ENCODE measurements at places on chromosomes 11 and 22.

- no peak for DNase-seq
These were observed 4.6 kb downstream of the APOL4 start for GRCh38 chr22:36197065-36197440.

GRCh38 chr11:119421351-119421750, 1.6 kb downstream of the THY1 start:
- no peak for DNase-seq

DNA sequence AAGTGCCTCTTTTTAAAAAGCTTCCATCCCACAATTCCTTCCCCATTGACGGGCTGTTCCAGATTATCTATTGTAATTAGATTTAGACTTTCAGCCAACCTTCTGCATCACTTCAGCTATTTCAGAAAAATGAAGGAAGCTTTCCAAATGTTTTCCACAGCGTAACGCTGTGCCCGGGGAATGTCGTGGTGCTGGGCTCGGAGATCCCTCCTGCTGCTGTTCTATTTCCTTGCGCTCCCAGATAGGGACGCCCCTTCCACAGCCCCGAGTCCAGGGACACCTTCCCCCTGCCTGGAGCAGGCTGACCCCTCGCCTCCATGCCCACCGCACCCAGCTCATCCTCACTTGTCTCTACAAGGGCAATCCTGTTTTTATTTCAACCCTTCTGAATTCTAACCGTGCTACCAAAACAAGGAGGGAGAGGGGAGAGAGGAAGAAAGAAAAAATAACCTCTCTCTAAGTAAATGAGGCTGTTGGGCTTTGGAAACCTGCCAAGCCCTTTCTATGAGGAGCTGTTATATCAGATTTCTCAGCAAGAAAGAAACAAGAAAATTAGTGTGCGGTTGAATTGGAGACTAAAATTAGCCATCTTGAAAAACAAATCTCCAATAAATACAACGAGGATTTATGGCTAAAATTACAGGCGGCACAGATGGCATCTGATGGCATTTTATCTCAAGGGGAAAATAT, 366.9 kb downstream of the BRD1 start:
- DNase-seq = no peak

DNA sequence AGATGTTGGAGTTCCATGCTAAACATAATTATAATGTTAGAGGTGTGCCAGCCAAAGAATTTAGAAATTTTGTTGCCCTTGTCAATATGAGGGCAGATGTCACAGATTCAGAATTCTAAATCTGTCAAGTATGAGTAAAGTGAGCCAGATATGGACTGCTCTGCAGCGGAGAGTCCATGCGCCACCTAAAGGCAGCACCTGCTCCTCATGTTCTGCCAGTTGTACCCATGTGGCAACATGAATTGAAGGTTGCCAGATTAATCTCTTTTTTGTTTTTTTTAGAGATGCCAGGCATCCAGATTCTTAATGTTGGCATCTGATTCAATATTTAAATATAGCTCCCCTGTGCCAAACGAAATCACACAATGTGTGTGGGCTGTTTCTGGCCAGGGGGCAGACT, 678.6 kb upstream of the ANO5 start:
- DNase-seq = no peak

DNA sequence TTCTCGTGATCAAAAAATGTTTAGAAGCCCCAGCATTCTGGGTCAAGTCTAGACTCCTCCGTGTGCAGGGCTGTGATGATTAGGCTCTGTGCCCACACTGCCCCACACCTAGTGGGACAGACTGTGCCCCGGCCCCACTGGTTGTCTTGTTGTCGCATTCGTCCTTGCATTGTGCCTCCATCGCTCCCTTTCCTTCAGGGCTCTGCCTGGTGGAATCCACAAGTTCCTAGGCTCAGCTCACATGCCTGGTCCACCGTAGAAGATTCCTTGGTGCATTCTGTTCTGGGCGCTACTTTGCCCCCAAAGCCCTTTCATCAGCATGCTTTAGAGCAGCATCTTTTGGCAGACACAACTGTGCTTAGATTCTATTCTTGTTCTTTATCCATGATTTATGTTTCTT, 23.5 kb upstream of the THY1 start:
- peak; percentile 50 for DNase-seq

DNA sequence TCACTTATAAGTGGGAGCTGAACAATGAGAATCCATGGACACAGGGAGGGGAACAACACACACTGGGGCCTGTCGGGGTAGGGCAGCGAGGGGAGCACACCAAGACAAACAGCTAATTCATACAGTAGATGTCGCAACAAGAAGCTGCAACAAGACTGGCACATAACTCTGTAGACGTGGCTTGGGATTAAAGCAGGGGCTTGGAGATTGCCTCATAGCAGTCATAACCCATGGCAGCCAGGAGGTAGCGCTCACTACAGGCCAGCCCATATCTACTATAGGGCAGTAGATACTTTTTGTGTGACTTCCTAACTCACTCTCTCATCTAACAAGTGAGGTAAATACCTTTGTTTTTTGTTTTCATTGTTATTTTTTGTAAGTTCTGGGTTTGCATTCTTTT, 1.7 kb upstream of the OR9G4 start:
- no peak for DNase-seq

DNA sequence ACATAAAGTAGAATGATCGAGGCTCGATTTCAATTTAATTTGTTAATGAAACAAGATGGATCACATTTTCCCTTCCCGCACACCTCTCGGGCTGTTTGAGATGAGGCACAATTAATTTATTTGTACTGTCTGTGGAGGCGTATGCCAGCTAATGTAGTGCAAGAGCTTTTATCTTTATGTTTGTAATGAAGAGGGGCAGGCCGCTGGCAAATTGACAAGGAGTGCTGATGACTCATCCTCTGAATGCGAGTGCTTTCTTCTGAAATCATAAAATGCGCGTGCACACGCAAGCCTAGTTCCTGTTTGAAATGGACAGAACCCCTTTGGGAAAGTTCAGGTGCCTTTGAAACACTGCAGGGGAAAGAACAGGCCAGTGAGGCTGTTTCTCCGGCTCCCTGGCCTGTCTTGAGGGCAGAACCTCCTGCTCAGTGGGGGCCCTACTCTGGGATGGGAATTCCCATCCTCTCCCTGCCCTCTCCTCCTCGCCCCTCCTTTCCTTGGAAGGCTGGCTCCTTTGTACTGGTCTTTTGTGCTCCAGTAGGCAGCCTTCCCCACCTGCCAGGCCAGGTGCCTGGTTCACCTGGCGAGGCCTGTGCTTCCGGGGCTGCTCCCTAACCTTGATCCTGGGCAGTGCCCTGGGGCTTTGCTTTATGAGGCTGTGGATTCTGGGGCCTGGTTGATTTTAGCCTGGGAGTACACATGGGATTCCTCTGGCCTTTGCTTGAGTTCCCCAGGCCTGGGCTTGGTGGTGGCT, 50.3 kb downstream of the TEAD1 start:
- DNase-seq = peak; percentile 85

DNA sequence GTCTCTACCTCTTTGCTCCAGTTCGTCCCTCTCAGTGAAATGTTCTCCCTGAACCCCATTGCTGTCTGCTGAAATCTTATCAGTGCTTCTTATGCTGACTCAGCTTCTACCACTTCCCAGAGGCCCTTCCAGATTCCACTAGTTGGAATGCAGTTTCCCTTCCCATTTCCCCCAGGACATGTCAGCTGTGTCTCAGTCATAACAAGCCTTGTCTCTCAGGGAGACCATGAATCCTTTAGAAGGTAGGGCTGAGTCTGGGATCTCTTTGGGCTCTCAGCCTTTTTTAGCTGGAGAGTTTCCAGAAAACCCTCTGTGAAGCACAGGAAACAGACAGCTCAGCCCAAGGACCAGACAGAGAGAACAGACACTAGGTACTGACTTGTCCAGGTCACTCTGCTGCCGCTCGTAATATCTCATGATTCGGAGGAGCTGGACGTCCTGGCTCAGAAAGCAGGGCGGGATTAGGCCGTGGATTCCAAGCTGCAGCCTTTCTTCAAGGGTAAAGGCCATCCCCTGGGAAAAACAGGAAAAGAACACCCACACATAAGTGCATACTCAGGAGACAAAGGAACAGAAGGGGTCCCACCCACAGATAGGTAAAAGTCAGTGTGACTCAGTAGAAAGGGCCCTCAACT, 113.0 kb downstream of the ME3 start:
- no peak for DNase-seq

DNA sequence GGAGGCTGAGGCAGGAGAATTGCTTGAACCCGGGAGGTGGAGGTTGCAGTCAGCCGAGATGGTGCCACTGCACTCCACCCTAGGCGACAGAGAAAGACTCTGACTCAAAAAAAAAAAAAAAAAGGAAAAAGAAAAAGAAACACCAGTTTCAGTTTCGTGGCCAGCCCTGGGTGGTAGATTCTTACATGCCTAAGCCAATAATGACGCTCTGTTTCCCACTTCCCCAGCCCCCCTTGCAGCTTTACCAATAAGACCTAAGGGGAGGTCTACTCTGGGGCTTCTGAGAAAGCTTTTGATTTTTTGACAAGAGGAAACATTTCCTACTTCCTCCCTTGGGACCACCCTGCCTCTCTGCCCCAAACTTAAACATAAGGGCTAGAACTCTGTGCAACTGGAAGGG, 30.0 kb upstream of the PTPRJ start:
- DNase-seq = no peak

GRCh38 chr11:35344681-35345574, 74.4 kb downstream of the SLC1A2 start:
- no peak for DNase-seq

- no peak for DNase-seq
These were observed 146.2 kb downstream of the RBFOX2 start for GRCh38 chr22:35882211-35883030.

DNA sequence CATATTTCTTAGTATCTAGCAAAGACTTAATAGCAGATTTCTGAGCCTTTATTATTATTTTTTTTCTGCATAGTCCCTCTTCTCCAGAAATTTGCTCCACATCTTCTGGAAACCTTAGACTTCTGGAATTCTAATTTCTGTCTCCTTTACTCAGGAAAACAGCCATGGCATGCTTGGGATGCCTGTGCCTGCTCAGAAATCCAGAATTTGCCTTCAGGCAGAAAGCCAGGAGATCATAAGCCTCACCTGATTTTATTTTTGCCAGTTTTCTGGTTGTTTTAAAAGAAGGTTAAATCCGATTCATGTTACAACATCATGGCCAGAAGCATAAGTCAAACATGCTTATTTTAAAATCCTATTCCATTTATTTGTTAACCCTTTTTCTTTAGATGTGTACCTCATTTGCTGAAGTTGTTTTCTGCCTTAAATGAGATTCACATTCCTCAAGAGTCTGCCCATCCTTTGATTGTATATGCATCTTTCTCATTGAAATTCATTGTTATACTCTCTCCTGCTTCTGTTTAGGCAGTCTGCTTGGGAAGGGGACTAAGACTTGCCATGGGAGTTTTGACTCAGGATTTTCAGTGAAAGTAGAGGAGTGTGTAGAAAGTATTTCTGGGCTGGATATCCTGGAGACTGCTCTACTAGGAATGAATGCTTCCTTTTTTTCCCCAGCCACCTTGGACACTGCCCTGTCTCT, 37.1 kb downstream of the SIK2 start:
- no peak for DNase-seq

GRCh38 chr11:125952559-125952958, 6.7 kb downstream of the VSIG10L2 start:
- DNase-seq = no peak

- DNase-seq = no peak
These were observed 168.7 kb downstream of the EFCAB6 start for GRCh38 chr22:43643387-43643786.

DNA sequence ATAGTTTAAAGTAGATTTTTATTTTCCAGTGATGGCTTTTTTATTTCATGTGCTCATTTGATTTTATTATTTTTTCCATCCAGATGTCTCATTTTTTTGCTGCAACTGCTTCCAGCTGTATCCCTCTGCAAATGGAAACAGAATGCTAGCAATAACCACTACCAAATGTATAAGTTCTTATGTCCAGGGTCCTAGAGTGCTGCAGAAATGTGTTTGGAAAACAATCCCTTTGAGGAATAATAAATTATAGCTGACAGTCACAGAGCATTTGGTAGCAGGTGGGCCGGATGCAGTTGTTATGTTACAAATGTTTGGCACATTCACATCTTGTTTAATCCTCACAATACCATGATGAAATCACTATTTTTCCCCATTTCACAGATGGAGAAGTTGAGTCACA, 300.7 kb upstream of the PDGFD start:
- DNase-seq = no peak

DNA sequence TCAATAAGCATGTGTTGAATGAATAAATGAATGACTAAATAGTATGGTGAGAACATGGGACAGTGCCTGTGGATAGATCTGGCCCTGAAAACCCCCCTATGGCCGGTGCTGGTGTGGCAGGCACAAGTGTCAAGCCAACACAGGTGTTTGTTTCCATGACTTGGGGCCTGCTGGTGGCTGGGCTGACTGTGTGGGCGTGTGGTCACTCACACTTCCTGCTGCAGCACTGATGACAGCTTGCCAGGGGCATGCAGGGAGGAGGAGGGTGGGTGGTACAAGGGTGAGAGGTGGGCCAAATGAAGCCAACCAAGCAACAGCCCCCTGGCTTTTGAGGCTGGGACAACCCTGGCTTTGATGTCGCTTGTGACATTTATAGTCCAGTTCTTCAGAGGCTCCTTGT, 30.3 kb upstream of the ABCC8 start:
- no peak for DNase-seq

DNA sequence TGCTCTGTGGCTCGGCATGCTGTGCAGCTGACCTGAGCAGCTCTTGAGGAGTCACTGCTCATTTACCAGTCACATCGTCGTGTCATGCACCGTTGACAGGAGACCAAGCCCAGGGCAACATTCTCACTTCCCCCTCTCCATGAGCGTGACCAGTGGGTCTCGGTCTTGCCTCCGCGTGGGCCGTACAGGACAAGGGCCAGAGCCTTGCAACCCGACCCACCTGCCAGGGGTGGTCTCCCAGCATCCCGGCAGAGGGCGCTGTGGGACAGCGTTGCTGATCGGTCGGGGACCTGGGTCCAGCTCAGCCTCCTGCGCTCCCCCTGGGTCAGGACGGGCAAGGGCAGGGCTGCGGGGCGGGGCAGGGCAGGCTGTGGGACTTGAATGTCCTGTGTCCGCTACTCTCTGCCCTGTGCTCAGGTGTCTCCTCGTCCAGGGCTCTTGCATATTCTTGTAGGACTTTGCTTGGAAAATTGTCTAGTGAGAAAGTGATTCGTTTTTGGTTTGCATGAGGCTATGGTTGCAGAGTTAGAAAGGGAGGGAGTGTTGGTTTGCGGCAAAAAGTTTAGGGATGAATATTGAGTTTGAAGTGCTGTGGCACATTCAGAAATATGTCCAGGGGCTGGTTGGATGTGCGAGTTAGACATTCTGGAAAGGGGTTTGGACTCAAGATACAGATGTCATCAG, 16.2 kb downstream of the EIF4G2 start:
- DNase-seq = peak; percentile 94

- DNase-seq = no peak
These were observed 57.9 kb upstream of the ANGPTL5 start for GRCh38 chr11:101974255-101974654.

DNA sequence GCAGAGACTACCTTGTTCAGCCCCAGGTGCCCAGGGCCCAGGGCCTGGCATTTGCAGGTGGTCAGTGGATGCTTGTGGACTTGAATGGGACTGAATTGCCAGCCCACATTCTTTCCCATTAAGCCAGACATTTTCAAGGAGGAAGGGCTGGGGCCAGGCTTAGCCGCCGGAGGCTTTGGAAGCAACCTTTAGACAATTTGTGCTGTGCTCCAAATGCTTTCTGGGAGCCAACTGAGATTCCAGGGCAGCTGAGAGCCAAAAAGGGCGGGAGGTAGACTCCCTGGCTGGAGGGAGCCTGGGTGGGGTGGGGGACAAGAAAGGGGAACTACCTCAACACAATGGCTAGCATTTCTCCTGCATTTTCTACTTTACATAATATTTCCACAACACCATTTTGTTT, 54.8 kb upstream of the TIMP3 start:
- no peak for DNase-seq

GRCh38 chr11:73597336-73597955, 466 bp downstream of the FAM168A start:
- no peak for DNase-seq

- DNase-seq = no peak
These were observed 113.0 kb downstream of the KCNQ1OT1 start for GRCh38 chr11:2586793-2587131.
